ENCODE measurements at places on chromosomes 1 and 21. TPM values are rescaled to one million over a fixed set of nuclear protein-coding genes. Genes with fewer than 3 reads are reported as not detected.

GRCh38 chr21:21415741-21416140 lies 417.5 kb downstream of the NCAM2 start:
- no peak for DNase-seq

Gene NLRP3
- 4.1 TPM for total RNA-seq

DNA sequence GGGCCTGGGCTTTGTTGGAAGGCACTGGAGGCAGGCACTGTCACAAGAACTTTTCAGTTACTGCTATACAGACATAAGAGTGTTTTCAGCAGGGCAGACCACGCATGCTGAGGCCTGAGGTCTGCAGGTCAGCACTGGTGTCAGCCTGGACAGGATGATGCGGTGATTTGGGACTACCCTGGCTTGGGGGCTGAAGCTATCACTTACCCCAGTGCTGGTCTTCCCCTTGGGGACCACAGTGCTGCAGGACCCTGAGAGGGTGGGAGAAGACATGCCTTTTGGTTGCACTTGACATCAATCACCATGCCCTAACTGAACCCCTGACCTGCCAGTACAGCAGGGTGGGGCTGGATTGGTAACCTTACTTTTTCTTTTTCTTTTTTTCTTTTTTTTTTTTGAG lies 9.2 kb downstream of the DMRTB1 start:
- no peak for DNase-seq

- no peak for DNase-seq
These were observed 290.4 kb downstream of the GRIK1 start for GRCh38 chr21:29649406-29649814.

Measured in activated T-cell treated with anti-CD3 and anti-CD28 coated beads, Interleukin-2, amount 50 U/mL, for 4 hours (primary cell).